ENCODE measurements at places on chromosomes 13 and 19.

DNA sequence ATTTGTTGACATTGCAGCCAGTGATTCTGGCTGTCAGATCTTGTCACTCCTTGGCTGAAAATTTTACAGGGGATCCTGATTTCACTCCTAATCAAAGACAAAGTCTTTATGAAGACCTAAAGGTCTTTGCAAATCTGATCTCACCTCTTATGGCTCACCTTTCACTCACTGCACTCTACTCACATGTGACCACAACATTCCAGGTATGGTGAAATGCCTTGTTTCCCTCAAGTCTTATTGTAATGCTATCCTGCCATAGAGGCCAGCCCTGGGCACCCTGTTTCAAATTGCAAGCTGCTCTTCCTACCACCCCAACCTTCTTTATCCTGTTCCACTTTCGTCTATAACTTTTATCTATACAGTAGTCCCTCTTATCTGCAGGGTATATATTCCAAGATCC is 200.1 kb downstream of the NDFIP2 start:
- no peak for DNase-seq

GRCh38 chr13:31201341-31202031 is 1.7 kb downstream of the B3GLCT start:
- no peak for DNase-seq

GRCh38 chr19:18514800-18515682 is 6.8 kb downstream of the ELL start:
- no peak for DNase-seq

DNA sequence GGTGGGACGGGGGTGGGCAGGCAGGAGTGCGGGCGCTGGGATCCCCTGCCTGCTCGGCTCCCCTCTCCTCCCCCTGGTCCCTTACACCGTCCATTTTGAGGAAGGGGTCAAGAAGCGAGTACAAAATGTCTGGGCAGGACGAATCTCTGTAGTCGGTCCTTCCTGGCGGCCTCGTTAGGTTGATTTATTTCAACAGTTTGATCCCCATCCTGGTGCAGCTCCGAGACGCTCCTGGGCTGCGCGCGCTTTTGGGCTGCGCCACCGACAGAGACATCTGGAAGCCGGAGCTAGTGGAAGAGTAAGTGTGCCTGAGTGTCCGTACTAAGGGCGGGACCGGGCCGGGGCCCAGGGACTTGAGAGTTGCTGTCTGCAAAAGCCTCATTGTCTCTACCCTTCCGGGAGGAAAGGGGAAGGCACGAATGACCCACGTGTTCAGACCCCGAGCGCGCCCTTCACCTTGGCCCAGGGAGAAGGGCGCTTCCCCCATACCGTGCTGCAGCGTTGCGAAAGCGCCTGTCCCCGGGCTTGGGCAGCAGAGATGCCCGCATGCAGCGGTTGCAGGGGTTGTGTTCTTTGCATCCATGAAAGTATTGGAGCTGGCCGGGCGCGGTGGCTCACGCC is 1.8 kb downstream of the ZNF114 start:
- no peak for DNase-seq

- no peak for DNase-seq
These were observed 624 bp downstream of the SAFB start for GRCh38 chr19:5623397-5624017.

DNA sequence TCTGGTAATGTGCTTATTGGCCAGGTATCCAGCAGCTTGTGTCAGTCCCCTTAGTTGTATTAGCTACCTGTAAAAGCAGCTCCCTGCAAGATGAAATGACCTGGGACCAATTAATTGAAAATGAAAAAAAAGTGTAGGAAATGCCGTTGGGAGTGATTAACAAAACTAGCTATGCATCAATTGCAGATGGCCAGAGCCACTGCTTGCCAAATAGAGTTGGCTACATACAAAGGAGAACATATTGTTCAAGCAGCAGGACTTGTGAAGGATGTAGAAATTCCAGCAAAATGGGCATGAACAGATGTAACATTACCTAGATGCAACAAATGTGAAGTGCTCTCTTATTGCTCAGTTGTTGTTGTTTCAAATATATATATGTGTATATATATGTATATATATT is 300.5 kb downstream of the PCDH17 start:
- no peak for DNase-seq

DNA sequence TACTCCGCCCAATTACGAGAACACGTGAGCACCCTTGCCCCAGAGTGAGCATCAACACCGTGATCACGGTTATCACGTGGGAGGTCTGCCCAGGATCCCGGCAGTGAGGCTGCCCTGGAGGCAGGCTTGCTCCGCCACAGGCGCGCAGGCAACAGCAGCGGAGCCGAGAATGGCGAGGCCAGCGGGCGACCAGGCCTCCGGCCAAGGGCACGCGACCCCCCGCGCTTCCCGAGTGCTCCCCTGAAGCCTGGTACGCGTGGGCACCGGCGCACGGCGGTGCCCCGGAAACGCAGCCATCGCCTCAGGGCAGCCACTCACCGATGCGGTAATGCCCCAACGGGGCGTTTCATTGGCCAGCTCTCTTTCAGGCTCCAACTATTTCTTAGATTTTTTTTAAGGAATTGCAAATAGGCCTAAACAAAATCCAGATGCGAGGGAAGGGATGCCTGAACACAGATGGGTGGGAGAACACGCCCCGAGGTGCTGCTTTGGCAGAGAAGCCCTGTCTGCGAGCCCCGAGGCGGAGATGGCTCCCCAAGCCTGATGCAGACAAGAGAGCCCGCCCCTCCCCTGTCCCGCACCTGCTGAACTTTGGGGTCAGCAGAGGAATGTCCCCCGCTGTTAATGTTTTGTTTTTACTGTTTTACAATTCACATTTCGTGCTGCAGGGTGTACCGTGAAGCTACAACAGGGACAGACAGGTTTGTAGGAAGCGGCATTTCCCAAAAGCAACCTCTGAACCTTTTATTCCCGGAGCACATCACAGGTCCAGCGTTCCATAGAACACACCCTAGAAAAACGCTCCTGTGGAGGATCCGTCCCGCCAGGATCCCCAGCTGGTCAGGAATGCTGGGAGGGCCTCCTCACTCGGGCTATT is 132.7 kb downstream of the ZDHHC20 start:
- no peak for DNase-seq

DNA sequence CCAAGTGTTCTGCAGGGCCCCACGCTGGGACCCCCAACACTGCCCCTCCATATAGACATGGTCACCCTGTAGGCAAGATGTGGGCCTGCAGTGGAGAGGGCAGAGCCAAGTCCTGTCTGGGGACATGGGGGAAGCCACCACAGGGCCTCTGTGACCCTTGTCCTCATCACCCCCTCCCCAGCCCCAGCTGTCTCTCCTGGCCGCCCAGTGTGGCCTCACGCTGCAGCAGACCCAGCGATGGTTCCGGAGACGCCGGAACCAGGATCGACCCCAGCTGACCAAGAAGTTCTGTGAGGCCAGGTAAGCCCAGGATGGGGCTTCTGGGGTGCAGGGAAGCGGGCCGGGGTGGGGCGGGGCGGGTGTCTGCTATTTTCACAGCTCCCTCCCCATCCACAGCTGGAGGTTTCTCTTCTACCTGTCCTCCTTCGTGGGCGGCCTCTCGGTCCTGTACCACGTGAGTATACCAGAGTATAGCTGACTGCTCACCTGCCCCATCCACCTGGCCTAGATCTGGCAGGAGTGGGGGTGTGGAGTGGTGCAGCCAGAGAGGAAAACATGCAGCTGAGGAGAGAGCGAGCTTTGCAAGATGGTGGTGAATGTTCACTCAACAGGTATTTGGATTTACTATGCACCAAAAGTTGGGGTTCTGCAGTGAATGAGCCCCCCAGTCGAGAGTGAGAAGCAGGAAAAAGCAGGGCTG is 46.4 kb downstream of the CERS4 start:
- no peak for DNase-seq

DNA sequence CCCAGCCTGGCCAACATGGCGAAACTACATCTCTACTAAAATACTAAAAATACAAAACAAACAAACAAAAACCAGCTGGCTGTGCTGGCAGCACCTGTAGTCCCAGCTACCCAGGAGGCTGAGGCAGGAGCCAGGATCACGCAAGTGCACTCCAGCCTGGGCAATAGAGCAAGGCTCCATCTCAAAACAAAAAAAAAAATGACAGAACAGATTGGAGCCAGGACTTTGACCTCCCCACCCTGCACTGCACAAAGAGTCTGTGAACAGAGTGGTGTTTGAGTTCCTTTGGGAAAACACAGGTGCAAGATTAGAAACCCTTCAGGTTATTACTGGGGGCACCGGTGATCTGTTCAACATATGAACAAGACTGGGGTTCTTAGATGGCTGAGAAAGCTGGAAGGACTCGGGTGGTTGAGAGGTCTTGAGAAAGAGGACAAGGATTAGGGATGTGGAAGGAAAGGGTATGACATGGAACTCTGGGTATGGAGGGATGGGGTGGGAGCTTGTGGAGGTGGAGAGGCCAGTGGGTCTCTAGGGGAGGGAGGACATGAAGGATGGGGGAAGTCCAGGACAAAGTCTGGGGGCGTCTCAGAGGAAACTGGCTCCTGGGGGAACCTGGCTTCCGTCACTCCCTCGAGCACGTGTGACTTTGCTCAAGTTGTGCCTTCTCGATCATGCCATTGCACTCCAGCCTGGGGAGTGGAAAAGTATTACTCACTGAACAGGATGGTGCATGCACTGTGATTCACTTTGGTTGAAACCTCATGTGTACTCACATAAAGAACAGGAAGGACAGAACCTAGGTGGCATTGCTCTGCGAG is 25.9 kb downstream of the RCN3 start:
- peak; percentile 71 for DNase-seq

DNA sequence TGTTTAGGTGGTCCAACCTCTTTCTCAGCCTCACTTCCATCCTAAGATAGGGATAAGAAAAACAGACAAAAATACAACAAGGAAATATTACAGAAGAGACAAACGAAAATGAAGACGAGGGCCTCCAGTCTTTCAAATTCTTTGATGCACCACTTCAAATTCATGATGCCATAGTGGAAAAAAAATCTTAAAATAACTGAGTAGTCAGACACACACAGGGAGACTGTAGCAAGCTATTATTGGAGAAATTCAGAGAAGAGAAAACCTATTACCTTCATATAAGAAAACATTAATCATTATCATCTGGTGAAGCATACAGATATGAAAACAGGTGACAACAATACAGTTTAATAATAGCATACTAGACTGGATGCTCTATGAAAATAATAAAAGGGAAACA is 548.2 kb downstream of the KCTD12 start:
- no peak for DNase-seq

DNA sequence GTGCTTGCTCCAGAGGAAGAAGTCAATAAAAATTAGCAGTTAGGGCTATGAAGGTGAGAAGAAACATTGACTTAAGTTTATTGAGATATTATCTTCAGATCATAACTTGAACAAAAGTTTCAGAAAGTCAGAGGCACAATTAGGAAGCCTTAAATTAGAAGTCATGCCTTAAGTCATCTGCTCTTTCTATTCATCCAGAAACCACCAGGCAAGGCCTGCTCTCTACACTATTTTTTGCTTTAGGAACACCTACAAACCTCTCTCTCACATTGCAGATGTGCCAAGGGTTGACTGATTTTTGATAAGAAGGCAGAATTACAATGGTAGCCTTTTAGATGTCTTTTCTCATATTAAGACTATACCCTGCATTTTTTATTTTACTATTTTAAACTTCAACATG is 268.7 kb downstream of the SPRY2 start:
- no peak for DNase-seq

DNA sequence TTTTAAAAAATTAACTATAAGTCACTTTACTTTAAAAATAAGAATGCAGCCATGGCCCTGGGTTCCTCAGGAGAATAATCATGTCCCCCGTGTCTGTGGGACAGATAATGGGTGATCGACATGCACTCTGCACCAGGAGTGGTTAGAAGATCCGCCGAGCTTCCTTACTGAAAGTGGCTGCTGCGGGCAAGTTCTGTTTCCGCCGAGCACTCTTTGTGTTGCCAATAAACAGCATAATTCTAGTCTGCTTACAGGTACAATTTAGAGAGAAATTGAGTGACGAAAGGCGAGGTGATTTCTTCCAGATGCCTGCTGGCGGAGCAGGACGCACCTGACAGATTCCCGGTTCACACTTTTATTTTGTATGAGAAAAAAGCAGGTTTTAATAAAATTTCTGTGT is 139.0 kb downstream of the SOX1 start:
- no peak for DNase-seq

GRCh38 chr13:34156841-34157365 is 339.0 kb downstream of the RFC3 start:
- DNase-seq: peak; percentile 52

DNA sequence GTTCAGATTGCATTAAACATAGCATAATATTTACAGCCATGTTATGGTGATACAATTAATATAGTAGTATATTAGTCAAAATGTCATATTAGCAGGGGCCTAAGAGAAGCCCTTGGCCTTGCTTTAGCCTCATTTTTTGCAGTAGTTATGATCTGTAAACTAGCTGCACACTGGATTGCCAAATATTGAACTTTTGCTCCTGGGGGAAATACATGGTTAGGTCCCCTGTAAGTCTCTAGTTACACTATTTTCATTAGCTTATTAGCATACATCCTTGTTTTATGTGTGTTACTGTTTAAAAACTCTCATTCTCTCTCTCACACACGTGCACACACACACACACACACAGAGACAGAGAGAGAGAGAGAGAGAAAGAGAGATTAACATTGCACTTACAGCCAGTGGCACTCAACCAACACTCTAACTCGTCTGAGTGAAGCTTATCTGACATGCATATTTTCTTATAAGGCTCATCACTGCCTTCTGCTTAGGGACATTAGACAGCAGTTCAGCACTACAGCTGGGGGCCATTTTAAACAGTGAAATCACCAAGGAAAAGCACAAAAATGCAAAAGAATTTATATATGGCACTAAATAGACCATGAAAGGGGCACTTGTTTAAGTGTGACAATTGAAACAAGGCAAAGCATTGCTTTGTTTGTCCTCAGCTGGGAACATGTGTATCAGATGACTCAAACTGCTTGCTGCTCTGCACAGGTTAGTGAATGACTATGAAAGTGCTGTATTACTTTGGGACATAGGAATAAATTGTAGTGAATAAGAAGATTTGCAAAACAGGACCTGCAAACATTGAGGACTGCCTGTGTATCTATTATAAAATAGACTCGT is 278.7 kb downstream of the GPC6 start:
- DNase-seq: no peak

GRCh38 chr19:36051637-36052036 is 2.4 kb downstream of the THAP8 start:
- DNase-seq: no peak

DNA sequence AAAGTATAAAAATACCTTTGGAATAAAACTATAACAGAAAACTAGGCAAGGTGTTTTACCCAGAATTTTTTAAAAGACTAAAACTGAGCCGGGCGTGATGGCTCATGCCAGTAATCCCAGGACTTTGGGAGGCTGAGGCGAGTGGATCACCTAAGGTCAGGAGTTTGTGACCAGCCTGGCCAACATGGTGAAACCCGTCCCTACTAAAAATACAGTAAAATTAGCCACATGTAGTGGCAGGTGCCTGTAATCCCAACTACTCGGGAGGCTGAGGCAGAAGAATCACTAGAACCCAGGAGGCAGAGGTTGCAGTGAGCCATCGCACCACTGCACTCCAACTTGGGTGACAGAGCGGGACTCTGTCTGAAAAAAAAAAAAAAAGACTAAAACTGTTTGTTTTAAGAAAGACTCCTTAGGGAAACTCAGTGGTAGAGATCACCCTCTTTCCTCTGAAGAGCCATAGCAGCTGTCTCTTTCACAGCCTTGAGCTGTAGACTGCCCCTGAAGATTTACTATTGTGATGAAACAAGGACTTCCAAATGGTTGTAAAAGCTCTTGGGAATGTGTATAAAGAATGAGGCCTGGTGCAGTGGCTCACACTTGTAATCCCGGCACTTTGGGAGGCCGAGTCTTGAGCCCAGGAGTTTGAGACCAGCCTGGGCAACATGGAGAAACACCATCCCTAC is 14.7 kb upstream of the KCTD4 start:
- DNase-seq: no peak

GRCh38 chr19:46875657-46876056 is 14.9 kb downstream of the ARHGAP35 start:
- no peak for DNase-seq

- no peak for DNase-seq
These were observed 143.9 kb downstream of the PCDH9 start for GRCh38 chr13:67086260-67086659.

Data from stimulated activated CD8-positive, alpha-beta memory T cell treated with anti-CD3 and anti-CD28 coated beads, Interleukin-7, amount 100 ng/mL, for 48 hours (primary cell).